ENCODE measurements at places on chromosomes 5 and 9.

DNA sequence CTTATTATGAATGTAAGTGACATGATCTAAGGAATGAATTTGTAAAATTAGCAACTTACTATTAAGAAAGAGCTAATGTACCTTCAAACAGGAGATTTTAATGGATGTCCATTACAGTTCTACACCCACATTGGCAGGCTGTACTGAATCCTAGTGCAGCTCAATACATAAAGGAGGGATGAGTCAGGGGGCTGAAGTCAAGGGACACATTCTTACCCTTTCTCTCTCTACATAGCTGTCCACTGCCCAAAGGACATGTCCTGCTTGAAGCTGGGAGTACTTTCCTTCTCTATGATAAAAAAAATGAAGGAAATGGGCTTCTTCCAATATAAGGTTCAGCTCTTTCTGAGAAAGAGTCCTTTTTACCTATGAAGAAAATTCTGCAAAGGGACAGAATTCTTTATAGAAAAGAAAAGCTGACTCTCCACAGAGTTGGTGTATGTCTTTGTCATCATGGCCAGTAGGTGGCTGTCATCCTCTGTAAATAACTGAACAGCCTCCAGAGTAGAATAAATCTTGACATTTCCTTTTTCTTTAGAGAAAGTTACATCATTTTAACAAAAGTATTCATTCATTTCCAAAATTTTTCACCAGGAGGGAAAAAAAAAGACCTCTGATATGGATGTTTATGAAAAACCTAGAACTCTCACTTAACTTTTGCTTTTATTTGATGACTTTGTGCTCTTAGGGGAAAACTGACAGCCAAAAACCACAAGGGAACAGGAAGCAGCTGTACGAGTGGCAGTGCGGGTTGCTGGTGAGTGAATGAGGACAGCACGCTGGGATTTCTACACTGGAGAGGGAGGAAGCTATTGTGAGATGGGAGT is 13.1 kb upstream of the IFNA14 start:
- no peak for DNase-seq

- no peak for DNase-seq
Measured at GRCh38 chr9:93084471-93084881, 11.5 kb upstream of the CARD19 start.

DNA sequence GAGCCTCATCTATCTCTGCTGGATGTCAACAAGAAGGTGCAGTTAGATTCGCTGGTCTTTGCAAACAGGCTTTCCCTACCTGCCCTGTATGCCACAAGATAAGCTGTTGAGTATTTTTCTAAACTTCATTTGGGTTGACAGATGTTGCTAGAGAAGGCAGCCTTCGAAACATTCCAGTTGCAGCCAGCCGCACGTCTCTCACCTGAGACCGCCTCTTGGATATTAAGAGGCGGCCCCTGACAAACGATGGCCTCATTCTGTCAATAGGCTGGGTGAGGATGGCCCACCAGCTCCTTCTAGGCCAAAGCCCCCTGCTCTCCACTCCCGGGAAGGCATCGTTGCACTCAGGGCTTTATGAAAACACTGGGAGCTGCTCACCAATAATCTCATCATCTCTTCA is 181.6 kb downstream of the DAB2IP start:
- no peak for DNase-seq

DNA sequence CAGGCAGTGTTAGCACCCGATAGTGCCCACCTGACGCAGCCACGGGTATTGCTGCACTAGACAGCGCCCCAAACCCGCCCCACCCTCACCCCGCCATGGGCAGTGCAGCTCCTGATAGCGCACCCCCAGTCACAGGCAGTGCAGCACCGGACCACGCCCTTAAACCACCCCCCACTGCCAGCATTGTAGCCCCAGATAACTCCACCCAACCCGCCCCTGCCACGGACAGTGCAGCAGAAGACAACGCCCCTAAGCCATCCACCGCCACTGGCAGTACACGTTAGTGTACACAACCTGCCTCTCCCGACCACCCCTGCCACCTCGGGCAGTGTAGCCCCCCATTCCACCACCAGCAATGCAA is 825 bp upstream of the PCAT7 start:
- DNase-seq = no peak

- DNase-seq = no peak
Measured at GRCh38 chr5:80516826-80517225, 28.9 kb downstream of the FAM151B start.

DNA sequence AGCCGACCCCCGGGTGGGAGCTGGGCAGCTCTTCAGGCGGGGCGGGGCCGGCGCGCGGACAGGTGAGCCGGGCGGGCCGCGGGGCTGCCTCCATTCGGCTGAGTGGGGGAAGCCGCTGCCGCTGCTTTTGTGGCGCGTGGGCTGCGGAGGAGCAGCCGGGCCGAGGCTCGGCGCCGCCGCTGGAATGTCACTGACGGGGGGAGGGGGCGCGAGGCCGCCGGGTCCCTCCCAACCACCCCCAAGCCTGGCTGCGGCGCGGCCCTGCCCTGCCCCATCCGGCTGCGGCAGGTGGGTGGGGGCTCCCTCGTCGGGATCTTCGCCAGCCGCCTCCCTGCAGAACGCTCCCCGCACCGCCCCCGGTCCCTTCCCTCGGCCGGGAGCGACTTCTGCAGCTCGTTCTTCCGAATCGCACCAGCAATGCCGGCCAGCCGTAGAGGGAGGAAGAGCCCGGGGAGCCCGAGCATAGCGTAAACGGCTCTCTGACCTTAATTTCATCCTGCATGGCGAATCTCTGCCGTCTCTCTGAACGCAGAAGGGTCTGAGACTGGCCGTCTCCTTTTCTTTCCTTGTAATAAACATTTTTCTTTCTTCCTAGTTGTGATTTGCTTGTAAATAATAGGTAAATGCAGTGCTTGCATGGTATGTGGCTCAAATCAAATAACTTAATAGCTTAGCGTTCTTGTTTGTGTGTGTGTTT is 505 bp downstream of the SPTAN1 start:
- peak; percentile 24 for DNase-seq

DNA sequence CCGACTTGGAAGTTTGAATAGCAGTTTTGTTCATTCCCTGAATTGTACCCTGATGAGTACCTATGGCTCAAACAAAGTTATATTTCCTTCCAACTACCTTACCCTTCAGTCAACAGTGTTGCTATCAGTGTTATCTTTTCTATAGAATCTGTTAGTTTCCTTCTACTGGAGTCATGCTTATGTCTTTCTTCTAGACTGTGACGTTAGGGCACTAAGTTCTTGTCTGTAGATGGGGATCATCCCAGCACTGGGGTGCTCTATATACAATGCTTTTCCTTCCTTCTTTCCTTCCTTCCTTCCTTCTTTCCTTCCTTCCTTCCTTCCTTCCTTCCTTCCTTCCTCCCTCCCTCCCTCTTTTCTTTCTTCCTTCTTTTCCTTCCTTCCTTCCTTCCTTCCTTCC is 973.0 kb downstream of the CDH12 start:
- DNase-seq = no peak

DNA sequence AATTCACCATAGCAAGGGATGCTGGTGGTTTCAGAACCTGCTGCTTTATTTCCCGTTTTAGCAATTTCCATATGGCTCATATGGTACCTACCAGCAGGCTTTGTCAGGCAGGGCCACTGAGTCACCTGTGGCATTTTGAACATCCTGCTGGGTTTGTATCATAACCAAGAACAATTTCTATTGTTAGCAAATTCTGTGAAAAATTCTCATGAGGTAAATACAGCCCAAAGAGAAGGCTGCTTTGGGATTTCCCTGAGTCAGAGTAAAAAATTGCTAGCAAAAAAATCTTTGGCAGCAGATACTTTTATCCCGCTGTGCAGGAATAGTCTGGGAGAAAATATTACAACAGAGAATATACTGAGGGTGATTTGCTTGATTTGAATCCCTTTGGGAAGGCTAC is 52.7 kb downstream of the PRR16 start:
- DNase-seq = no peak

- DNase-seq = no peak
Measured at GRCh38 chr9:108786901-108787689, 68.7 kb downstream of the ACTL7B start.

- DNase-seq = no peak
Measured at GRCh38 chr5:172798422-172799215, 27.6 kb upstream of the DUSP1 start.

GRCh38 chr5:153896117-153896516 is 142.6 kb downstream of the FAM114A2 start:
- no peak for DNase-seq

- DNase-seq = no peak
Measured at GRCh38 chr5:18281947-18282581, 647.8 kb downstream of the TAF11L14 start.

DNA sequence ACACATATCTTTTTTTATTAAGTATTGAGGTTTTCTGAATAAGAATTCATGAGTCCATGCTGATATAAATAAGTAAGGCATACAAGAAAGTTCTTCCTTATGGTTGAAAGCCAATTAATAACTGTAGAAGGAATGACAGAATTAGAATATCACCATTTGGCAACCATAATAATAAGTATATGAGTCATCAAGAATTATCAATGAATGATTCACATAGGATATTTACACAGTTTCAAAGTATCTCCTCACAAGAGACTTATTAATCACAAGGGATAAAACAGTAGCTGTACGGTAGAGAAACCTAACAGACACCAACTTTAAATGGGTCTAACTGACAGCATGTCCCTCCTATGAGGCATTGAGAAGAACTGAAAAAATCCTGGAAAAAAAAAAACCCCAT is 161.6 kb downstream of the NR3C1 start:
- no peak for DNase-seq

DNA sequence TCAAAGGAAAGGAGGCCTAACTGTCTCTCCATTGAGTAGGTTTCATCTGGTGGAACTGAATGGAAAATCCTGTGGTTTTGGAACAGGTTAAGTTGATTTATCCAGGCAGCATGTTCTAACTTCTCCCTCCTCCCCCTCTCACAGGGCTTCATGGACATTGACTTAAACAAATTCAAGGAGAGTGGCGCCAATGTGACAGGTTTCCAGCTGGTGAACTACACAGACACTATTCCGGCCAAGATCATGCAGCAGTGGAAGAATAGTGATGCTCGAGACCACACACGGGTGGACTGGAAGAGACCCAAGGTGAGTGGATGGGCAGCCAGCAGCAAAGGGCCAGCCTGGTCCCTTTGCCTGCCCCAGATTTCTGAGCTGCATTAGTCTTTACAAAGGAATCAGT is 183.9 kb downstream of the GRIA1 start:
- DNase-seq = no peak

- no peak for DNase-seq
Measured at GRCh38 chr5:945691-946551, 53.2 kb downstream of the TRIP13 start.

- no peak for DNase-seq
Measured at GRCh38 chr9:98834386-98834785, 26.9 kb downstream of the GALNT12 start.

DNA sequence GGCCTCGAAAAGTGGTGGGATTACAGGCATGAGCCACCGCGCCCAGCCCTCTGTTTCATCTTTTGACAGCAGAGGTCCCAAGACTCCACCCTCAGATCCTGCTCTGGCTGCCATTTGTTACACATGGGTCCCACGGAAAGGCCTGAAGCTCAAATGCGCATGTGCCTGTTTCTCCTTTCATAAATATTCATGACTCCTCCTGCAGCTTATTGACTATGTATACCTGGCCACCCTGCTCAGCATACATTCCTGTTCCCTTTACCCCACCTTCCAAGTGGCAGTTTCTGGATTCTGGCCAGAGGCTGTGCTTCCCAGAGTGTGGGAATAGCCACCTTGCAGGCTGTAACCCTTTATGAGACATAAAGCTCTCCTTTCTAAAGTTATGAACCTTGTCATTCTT is 46.5 kb downstream of the AUH start:
- DNase-seq = no peak

DNA sequence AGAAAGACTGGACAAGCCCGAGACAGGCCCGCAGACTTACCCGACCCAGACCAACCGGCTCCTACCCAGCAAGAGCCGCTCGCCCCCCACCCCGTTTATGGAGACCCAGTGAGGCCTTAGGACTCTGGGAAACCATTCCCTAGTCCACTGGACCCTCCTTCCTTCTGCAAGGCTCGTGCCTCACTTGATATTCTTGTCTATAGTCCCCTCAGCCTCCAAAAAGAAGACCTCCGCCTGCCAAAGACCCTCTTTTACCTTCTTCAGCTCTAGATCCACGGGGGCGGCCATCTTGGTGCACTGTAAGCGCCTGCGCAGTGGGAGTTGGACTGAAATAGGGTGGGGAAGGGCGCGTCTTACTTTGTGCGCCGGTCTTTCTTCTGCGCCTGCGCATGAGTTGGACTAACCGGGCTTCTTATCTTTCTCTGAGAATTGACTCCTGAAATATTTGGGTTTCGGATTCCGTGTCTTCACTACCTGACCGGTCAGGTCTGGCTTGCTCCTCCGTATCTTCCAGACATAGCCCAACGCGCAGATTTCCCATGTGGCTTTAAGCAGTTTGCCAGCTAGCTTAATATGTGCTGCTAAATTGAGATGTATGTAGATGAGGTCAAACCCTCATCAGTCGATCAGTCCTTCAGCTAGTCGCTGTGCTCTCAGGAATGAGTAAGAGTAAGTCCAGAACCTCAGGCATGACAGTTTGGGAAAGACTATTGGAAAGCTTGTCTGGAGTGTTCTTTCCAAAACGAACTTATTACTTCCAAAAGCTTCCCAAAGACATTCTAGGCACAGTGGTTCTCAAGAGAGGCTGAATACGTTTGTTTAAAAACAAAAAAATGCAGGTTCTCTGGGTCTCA is at the start of gene PFDN1:
TSS of gene PFDN1 (minus strand) at position 316 of the 854 bp plus-strand sequence. CDS start at position 288, 28 bp downstream.
- peak; percentile 86 for DNase-seq

- DNase-seq = no peak
Measured at GRCh38 chr5:35698047-35698808, 80.6 kb downstream of the SPEF2 start.

- no peak for DNase-seq
Measured at GRCh38 chr5:1152771-1153282, 41.0 kb upstream of the SLC12A7 start.

DNA sequence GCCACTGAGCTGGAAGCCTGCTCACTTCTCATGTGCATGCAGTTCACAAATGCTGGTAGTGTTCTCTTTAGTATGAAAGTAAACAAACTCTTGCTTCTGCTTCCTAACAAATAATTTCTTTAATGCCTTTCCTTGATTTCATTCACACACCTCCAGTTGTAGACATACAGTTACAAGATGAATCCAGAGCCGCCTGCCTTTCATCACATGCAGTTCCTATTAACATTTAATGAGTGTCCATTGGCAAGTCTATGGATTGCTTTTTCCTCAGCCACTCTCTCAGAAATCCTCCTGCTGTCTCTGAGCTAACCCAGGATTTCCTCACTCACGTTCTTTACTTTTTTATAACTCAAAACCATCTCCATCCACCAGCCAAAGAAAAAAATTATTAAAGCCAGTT is 408.6 kb downstream of the BNC2 start:
- no peak for DNase-seq

GRCh38 chr5:122222580-122222979 is 89.5 kb upstream of the SNCAIP start:
- DNase-seq = no peak

DNA sequence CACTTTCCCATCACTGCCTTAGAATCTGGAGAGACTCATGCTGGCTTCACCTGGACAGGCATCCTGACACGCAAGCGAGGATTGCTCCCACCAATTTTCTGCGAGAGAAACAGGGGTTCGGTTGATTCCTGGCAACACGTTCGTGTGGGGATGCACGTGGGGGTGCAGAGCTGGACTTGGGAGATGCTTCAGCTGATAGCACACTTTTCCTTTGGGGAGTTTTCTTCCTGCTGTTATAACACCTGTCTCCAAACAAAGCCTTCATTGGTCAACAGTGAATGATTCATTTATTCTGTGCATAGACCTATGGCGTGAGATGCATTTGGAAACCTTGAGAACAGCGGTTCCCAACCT is 50.0 kb downstream of the ROPN1L start:
- no peak for DNase-seq

Measured in activated T-cell treated with anti-CD3 and anti-CD28 coated beads for 4 hours (primary cell).